ENCODE measurements at places on chromosomes 7 and 10. TPM values are rescaled to one million over a fixed set of nuclear protein-coding genes. Genes with fewer than 3 reads are reported as not detected.

Gene IDI2
- total RNA-seq = not detected

Gene FGF8
- not detected for total RNA-seq

DNA sequence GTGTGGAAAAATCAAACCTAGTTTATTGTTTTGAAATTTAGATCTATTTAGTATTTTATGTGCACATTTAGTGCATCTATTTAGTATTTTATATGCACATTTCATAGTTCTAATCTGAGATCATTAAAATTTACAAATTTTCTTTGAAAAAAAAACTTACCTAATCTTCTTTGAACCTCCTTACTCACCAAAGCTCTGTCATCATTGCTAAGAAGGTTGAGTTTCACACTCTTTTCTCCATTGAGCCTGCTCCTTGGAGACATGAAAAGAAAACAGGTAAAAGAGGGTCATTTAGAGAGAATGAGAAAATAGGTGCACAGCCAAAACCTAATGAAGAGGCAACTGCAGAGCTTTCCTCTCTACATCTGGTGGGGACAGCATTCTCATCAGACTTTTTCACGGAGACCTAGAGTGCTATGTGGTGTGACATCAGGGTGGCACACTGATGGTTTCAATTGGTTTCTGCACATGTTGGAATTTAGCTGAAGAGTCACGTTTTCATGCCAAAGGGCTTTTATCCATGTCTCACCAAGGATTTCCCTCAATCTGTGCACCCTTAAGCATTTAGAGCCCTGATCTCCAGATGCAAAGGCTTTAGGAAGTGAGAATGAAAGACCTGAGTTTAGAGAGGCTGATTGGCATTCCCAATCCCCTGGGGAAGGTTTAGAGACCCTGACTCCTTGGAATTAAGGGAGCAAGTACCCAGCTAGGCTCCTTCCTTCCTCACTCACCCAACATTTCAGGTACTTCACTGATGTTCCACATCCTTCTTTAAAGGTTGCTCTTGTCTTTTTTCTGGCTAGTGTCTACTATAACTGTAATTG, 89.2 kb upstream of the CAPZA2 start:
- H3K36me3 ChIP-seq = no peaks in the 10 kb centered on the region
- no peak overlapping the region for H3K4me3 ChIP-seq
- H3K4me1 ChIP-seq = no peaks in the 10 kb centered on the region
- no peak overlapping the region for H3K27ac ChIP-seq
- no peak for DNase-seq

- H3K36me3 ChIP-seq = no peaks in the 10 kb centered on the region
- H3K4me3 ChIP-seq = no peak overlapping the region
- H3K4me1 ChIP-seq = no peaks in the 10 kb centered on the region
- no peak overlapping the region for H3K27ac ChIP-seq
- no peak for DNase-seq
Measured at GRCh38 chr10:5396556-5397300, 7.9 kb downstream of the TUBAL3 start.

Data from activated CD4-positive, alpha-beta T cell treated with anti-CD3 and anti-CD28 coated beads, Interleukin-2, amount 10 ng/mL, durations not matched to agents 7 days and 5 days (primary cell).